ENCODE measurements at places on chromosomes 5 and 9.

DNA sequence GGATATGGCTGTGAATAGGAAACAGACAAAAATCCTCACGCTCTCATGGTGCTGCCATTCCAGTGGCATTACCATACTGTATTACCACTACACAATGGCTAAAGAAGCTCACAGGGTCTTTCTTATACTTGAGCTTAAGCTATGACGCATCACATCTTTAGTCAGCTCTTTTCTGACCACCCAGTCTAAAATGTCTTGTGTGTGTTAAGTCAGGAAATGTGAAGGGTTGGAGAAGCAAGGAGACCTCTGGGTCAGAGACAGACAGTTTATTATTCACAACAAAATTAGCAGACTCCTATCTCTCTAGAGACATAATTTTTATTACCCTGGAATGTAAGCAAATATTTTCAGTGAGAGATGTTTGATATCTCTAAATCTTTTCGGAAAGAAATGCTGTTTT lies 1583.2 kb upstream of the WWC1 start:
- DNase-seq: no peak

GRCh38 chr9:126439402-126439765 lies 112.8 kb downstream of the MVB12B start:
- no peak for DNase-seq

GRCh38 chr9:34440017-34440416 lies 18.4 kb downstream of the FAM219A start:
- DNase-seq: no peak

DNA sequence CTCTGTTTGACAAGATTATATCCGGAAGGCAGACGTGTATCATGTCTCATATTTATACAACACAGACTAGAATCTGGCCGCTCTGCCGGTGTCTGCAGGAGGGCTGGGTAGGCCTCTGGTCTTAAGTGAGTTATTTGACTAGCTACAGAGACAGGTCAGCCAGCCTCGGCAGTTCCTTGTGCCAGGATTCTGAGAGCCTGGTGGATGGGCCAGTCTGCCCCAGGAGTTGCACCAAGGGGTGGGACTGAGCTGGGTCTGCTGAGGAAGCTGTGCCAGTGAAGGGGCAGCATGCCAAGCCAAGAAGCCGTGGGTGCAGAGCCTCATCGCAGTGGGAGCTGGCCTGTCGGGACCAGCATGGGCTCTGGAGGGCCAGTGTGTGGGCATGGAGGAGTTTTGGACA lies 7.1 kb downstream of the SNX18 start:
- DNase-seq: no peak

GRCh38 chr5:10689391-10690081 lies 71.5 kb downstream of the DAP start:
- DNase-seq: no peak

GRCh38 chr9:112081918-112082729 lies 93.0 kb downstream of the SUSD1 start:
- no peak for DNase-seq

- no peak for DNase-seq
Observed at GRCh38 chr9:114183006-114183405, 27.7 kb downstream of the COL27A1 start.

GRCh38 chr5:127785098-127785927 lies 82.1 kb downstream of the CCDC192 start:
- DNase-seq: no peak

DNA sequence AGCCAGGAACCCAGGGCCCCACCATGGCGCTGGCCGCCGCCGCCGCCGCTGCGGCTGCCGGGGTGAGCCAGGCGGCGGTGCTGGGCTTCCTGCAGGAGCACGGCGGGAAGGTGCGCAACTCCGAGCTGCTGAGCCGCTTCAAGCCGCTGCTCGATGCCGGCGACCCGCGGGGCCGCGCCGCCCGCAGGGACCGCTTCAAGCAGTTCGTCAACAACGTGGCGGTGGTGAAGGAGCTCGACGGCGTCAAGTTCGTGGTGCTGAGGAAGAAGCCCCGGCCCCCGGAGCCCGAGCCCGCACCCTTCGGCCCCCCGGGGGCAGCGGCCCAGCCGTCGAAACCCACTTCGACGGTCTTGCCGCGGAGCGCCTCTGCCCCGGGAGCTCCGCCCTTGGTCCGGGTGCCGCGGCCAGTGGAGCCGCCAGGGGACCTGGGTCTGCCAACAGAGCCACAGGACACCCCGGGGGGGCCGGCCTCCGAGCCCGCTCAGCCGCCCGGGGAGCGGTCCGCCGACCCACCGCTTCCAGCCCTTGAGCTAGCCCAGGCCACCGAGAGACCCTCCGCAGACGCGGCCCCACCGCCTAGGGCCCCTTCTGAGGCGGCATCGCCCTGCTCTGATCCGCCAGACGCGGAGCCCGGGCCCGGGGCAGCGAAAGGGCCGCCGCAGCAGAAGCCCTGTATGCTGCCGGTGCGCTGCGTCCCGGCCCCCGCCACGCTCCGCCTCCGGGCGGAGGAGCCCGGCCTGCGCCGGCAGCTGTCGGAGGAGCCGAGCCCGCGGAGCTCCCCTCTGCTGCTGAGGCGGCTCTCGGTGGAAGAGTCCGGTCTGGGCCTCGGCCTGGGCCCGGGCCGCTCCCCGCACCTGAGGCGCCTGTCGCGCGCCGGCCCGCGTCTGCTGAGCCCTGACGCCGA lies 749 bp downstream of the SOWAHA start:
- no peak for DNase-seq

DNA sequence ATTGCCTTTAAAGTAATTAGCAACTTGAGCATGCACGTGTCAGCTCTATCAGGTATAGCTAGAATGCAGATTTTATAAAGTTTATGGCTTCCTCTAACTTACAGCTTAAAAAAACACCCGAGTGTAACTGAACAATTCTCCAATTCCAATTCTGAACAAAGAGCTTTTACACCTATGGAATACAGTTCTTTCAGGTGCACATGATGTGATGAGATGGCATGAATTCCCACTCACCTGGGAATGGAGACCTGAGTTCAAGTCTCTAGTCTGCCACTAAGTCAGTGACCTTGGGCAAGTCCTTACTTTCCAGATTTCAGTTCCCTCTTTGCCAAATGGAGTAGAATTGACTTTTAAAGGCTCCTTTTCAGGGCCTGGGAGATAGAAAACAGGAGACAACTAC lies 1.8 kb downstream of the ZFAND5 start:
- DNase-seq: no peak

DNA sequence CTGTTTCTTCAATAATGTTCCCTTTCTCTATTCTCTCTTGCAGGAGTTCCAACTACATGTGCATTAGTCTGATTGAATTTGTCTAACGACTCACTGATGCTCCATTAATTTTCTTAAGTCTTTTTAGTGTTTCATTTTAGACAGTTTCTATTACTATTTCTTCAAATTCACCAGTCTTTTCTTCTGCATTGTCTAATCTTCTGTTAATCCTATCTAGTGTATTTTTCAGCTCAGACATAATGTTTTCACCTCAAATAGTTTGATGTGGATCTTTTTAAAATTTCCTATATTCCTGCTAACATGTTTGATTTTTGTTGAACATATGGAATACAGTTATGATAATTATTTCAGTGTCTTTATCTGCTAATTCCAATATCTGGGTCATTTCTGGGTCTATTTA lies 21.7 kb upstream of the BICD2 start:
- no peak for DNase-seq

- DNase-seq: no peak
Observed at GRCh38 chr5:119083679-119084078, 12.8 kb downstream of the DMXL1 start.

DNA sequence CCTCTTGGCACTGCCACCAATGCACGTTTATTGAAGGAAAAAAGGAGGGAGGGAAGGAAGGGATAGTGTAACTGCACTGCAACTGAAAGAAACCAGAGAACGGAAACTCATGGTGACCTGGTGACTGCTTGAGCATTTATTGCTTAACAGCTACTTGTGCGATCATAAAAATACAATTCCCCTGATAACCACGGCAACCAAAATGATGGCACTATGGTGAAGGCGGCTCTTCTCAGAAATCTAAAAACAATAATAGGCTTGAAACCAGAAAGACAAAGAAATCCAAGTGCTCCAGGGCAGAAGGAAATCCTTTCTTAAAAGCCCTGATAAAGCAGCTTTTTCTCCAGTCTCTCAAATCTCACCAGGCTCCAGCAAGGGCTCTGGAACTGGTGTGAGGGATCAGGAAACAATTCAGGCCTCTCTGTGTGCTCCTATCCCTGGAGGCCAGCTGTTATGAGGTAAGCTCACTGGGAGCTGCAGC lies 1.9 kb downstream of the FBXO10 start:
- no peak for DNase-seq

DNA sequence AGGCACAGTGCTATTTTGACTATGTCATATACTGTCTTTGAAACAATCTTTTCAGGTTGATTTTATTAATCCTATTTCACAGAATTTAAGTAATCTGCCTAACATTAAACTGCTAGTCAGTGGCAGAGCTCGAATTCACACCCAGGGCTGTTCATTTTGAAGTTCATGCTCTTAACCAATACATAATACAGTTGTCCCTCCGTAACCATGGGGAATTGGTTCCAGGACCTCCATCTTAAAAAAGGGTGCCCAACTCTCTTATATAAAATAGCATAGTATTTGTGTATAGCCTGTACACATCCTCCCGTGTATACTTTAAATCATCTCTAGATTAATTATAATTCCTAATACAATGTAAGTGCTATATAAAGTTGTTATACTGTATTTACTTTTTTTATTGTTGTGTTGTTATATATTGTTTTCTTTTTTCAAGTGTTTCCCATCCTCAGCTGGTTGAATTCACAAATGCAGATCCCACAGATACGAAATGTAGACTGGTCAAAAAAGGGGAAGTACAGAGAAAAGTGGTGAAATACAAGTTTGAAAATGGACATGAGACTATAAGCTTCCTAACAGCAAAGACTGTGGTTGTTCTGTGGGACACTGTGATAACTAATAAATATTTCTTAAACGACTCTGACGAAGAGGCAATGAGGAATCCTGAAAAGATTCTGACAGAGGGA lies 18.3 kb downstream of the RFX3 start:
- DNase-seq: no peak
